ENCODE measurements at places on chromosomes 16 and 17.

- DNase-seq: no peak
Measured at GRCh38 chr17:50680126-50680525, 27.6 kb downstream of the ANKRD40 start.

DNA sequence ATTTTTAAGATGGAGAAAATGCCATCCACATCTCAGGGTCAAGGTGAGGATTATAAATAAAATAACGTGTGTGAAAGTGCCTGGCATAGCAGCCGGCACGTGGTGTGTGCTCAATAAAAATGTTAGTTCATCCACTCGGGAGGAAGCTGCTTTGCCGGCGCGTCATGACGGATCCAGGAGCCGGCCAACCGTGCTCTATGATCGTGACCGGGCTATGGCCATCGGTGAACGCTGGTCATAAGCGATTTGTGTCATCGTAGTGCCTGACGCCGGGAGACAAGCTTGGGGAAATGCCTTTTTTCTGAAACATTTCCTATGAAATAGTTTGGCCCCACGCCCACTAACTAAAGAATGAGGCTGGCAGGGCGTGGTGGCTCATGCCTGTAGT, 74.0 kb downstream of the CMC2 start:
- no peak for DNase-seq

DNA sequence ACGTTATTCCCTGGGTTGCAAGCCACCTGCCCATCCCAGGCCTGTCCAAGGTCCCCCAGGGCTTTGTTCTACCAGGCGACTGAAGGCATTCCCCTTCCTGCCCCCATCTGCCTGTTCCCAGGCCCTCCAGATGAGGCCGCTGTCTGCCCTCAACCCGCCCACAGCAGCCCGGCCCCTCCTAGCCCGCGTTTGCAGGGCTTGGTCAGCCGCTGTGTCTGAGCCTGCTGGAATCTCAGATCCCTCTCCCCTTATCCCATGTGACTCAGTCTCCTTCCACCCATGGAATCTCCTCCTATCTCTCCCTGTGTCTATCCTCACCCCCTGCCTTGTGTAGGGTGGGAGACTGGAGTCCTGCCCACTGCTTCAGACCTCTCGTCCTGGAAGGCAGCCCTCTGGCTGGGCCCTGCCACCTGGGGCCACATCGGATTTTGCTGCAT, 186.0 kb upstream of the TNRC6C start:
- DNase-seq: peak; percentile 52

DNA sequence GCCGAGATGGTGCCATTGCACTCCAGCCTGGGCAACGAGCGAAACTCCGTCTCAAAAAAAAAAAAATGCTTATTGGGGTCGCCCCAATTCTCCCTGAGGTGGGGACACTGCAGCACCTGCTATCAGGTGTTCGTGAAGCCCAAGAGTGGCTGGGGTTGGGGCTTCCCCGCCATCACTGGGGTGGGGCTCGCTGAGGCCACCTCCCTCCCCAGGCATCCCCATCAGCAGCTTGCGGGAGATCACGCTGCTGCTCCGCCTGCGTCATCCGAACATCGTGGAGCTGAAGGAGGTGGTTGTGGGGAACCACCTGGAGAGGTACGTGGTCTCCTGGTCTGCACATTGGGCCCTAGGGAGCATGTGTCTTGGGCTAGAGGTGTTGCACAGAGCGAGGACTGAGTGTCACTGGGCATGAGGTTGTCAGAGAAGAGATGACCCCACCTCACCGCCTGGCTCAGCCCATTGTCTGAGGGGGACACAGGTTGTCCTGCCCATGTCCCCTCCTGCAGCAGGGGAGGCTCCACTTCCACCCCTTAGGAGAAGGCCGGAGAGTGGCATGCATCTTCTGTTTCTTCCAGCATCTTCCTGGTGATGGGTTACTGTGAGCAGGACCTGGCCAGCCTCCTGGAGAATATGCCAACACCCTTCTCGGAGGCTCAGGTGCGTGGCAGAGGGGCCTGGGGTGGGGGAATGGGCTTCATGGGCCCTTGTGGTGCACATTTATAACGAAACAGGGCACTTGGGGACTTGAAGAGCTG, 4.9 kb downstream of the CDK10 start:
- no peak for DNase-seq

GRCh38 chr17:61414141-61414935, 14.7 kb downstream of the TBX2 start:
- no peak for DNase-seq

Data from stimulated activated CD4-positive, alpha-beta T cell treated with anti-CD3 and anti-CD28 coated beads, Interleukin-2, amount 100 ng/mL, for 4 hours (primary cell).